NCI-H1930 (cell line): ENCODE measurements at places on chromosomes 3 and 15.

DNA sequence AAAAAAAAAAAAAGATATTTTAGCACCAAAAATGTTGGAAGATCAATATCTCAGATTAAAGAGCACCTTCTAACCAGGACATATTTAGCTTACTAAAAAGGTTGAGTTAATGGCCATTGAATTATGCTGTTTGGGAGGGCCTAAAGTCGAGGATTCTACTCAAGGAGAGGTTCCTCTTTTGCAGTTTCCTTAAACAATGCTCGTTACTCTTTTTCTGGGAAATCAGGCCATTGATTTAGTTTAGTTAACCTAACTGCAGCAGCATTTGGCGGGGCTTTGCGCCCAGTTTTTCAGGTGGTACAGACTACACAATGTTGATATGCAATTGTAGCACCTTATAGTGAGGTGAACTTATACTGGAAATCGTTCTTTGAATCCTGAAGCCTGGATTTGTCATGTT is 6.8 kb downstream of the ABHD2 start:
- DNase-seq: no peak

DNA sequence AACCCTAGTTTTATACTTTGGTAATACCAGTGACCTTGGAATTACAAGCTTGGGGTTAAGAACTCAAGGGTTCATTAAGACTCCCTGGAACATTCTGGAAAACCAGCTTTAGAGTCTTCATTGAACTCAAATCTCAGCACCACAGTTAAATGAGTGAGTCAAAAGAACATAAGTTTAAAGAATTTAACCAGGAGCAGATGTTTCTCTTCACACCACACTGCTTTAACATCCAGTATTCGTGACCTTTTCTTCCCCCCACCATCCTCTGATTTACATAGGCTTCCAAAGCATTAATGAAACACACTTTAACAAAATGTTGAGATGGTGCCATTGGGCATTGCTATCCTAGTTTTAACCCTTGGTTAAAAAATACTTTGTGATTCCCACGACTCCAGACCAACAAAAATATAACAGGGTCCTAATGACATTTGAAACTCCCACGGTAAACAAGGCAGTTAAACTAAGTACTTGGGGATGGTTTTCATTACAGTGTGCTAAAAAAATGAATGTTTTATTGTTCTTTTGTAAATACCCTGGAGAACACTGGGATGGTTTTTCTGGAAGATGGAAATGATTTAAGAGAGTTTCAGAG is 123.9 kb downstream of the OXNAD1 start:
- DNase-seq: no peak

DNA sequence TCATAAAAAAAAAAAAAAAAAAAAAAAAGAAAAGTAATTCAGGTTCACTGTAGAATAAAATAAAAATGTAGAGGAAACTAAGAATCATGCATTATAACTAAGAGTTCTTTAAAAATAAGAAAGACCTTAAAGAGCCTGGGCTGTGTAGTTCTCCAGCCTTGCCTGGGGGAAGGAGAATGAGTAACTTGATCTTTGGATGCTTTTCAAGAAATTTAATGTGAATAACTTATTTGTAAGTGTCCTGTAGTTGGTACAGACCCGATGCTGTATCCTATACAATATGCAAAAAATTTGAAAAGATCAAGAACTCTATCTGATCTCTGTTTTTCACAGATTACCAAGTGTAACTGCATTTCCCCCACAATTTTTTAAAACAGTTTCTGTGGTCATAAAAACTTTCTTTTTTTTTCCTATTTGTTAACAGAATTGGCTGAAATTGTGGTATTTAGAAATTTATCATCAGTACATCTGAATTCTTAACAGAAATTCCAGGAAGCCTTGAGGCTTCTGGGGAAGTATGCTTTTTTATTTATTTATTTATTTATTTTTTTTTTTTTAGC is 195.3 kb downstream of the THRB start:
- no peak for DNase-seq

DNA sequence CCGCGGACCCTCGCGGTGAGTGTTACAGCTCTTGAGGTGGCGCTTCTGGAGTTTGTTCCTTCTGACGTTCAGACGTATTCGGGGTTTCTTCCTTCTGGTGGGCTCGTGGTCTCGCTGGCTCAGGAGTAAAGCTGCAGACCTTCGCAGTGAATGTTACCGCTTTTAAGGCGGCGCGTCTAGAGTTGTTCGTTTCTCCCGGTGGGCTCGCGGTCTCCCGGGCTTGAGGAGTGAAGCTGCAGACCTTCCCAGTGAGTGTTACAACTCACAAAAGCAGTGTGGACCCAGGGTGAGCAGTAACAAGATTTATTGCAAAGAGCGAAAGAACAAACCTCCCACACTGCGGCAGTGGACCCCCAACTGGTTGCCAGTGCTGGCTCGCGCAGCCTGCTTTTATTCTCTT is 177.1 kb downstream of the UACA start:
- DNase-seq: no peak

GRCh38 chr15:39909007-39909406 is 11.1 kb downstream of the GPR176 start:
- no peak for DNase-seq

DNA sequence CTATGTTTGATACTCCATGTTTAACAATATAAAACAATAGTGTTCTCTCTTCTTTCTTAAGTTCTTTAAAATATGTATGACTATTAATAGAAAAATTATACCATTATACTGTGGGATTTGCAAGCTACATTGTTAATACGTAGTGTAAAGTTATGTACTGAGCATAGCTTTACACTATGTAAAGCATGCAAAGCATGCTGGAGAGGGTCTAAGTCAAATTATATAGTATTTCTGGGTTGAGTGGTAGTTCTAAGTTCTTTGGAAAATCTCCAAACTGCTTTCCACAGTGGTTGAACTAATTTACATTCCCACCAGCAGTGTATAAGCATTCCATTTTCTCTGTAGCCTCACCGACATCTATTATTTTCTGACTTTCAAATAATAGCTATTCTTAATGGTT is 253.0 kb downstream of the RAP2B start:
- DNase-seq: no peak
